Activated naive CD8-positive, alpha-beta T cell treated with anti-CD3 and anti-CD28 coated beads for 36 hours (primary cell): ENCODE measurements at places on chromosomes 3 and 15. TPM values are rescaled to one million over a fixed set of nuclear protein-coding genes. Genes with fewer than 3 reads are reported as not detected.

Gene CLDN18
- total RNA-seq = not detected

Gene GATA2
- total RNA-seq = 0.24 TPM

DNA sequence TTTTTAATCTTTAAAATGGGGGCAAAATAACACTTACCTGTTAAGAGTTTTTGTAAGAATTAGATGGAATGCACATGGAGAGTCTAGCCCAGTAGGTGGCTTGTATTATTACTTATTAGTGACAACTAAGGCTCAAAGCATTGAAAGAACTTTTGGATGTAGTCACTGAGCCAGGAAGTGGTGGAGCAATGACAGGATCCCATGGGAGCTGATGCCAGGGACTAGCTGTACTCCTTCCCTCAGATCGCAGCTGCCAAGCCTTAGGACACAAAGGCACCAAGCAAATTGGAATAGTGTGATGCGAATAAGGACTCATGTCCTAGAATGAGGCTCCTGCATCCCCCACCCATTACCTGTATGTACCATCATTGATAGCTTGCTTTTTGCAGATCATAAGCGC lies 370.4 kb upstream of the RGMA start:
- H3K36me3 ChIP-seq = no peaks in the 10 kb centered on the region
- no peaks in the 10 kb centered on the region for H3K4me1 ChIP-seq
- H3K4me3 ChIP-seq = no peak overlapping the region
- H3K27ac ChIP-seq = no peak overlapping the region
- peaks cover 8% of the 10 kb centered on the region for H3K27me3 ChIP-seq
- DNase-seq = no peak

GRCh38 chr15:77030048-77030927 lies 35.4 kb downstream of the PSTPIP1 start:
- peaks cover 10% of the 10 kb centered on the region for H3K36me3 ChIP-seq
- no peak overlapping the region for H3K4me3 ChIP-seq
- DNase-seq = no peak
- H3K27me3 ChIP-seq = no peaks in the 10 kb centered on the region

DNA sequence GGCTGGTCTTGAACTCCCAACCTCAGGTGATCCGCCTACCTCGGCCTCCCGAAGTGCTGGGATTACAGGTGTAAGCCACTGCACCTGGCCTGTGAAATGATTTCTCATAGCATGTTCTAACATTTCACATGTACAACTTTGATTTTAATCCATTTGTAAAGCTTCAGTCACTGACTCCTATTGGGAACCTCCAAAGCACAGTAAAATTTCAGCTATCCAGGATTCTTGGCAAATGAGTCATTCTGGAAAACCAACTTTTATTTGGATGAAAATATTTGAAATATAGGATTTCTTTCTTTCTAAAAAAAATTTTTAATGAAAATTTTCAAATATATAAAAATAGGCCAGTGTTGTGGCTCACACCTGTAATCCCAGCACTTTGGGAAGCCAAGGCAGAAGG lies 2.7 kb upstream of the LMAN1L start:
- H3K27me3 ChIP-seq = no peaks in the 10 kb centered on the region
- no peak overlapping the region for H3K27ac ChIP-seq

GRCh38 chr3:188574885-188575284 lies 420.9 kb downstream of the LPP start:
- H3K27me3 ChIP-seq = no peaks in the 10 kb centered on the region
- no peak overlapping the region for H3K4me3 ChIP-seq
- peaks cover 5% of the 10 kb centered on the region for H3K4me1 ChIP-seq
- no peaks in the 10 kb centered on the region for H3K36me3 ChIP-seq
- no peak for DNase-seq

DNA sequence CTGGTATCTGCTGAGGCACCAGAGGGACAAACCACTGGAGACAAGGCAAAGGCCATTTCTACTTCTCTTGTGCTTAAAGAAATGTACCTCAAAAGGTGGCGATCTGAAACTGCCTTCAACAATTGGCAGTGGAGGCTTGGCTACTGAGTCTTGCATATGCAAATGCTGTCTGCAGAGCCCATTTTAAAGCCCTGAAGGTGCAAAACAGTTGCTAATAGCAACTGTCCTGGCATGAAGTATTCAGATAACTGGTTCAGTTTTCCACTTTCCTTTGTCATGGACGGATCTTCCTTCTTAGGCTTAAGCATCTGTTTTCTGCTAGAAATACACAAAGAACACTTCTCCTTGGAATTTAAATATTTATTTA lies 71.4 kb upstream of the PSMD6 start:
- H3K4me1 ChIP-seq = no peaks in the 10 kb centered on the region
- H3K27me3 ChIP-seq = peaks cover 14% of the 10 kb centered on the region
- H3K36me3 ChIP-seq = no peaks in the 10 kb centered on the region
- no peak for DNase-seq

GRCh38 chr3:155595371-155595770 lies 149.5 kb downstream of the PLCH1 start:
- DNase-seq = no peak
- H3K4me1 ChIP-seq = no peaks in the 10 kb centered on the region
- H3K27ac ChIP-seq = no peak overlapping the region
- H3K4me3 ChIP-seq = no peak overlapping the region
- no peaks in the 10 kb centered on the region for H3K36me3 ChIP-seq
- no peaks in the 10 kb centered on the region for H3K27me3 ChIP-seq

- H3K4me3 ChIP-seq = no peak overlapping the region
- no peaks in the 10 kb centered on the region for H3K36me3 ChIP-seq
- no peak overlapping the region for H3K27ac ChIP-seq
- H3K4me1 ChIP-seq = no peaks in the 10 kb centered on the region
Measured at GRCh38 chr3:110767838-110768237, 303.8 kb upstream of the NECTIN3 start.
